ENCODE measurements at places on chromosomes 5 and 9. TPM values are rescaled to one million over a fixed set of nuclear protein-coding genes. Genes with fewer than 3 reads are reported as not detected.
A peak's percentile ranks its signal among the peaks of the same experiment; 100 is the strongest.

- peaks cover 42% of the 10 kb centered on the region for H3K36me3 ChIP-seq
- no peak overlapping the region for H3K4me3 ChIP-seq
- peaks cover 30% of the 10 kb centered on the region for H3K4me1 ChIP-seq
- no peak for DNase-seq
- no peaks in the 10 kb centered on the region for H3K27me3 ChIP-seq
- peak overlapping the region; percentile 78 for H3K27ac ChIP-seq
Observed at GRCh38 chr5:150022158-150022531, 21.6 kb downstream of the HMGXB3 start.

DNA sequence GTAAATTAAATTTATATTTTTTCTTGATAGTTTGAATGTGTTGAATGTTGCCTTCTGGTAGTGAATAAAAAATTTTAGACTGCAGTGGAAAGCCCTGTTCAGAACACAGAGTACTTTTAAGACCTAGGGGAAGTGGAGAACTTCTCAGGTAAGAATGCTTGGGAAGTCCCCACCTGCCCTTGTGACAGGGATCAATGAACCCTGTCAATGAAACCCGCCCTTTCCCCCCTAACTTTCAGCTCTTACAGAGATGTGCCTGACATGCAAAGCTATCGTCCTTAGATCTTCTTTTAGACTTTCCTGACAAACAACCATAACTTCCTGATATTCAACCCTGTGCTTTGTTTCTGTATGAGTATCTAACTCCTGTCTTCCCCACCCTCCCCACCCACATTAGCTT is 562.7 kb downstream of the TLE4 start:
- no peaks in the 10 kb centered on the region for H3K4me1 ChIP-seq
- no peak for DNase-seq
- H3K27me3 ChIP-seq, result no peaks in the 10 kb centered on the region
- H3K36me3 ChIP-seq, result no peaks in the 10 kb centered on the region

- no peaks in the 10 kb centered on the region for H3K27me3 ChIP-seq
- no peaks in the 10 kb centered on the region for H3K4me1 ChIP-seq
- DNase-seq, result no peak
- no peaks in the 10 kb centered on the region for H3K36me3 ChIP-seq
- no peak overlapping the region for H3K4me3 ChIP-seq
- H3K27ac ChIP-seq, result no peak overlapping the region
Observed at GRCh38 chr9:106718936-106719335, 144.0 kb upstream of the ZNF462 start.

DNA sequence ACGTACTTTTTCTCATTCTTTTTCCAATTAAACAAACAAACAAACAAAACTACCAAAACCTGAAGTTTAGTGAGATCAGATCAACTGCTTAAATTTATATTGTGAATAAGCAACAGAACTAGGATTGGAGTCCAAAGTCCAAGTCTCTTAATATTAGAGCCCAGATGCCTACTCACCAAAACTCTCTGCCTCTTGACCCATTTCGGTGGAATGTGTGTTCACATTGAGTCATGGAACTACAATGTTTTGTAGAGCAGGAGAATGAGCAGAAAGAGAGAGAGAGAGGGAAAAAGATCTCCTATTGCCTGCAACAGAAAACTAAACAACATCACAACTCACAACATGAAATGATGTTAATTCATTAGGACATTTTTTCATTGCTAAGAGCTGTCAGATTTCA is 751.1 kb downstream of the TLR4 start:
- H3K4me1 ChIP-seq, result no peaks in the 10 kb centered on the region
- no peak overlapping the region for H3K27ac ChIP-seq
- H3K4me3 ChIP-seq, result no peak overlapping the region

GRCh38 chr9:72462340-72462739 is 59.1 kb upstream of the TMC1 start:
- H3K4me1 ChIP-seq, result no peaks in the 10 kb centered on the region
- H3K36me3 ChIP-seq, result no peaks in the 10 kb centered on the region
- no peak for DNase-seq
- H3K27ac ChIP-seq, result no peak overlapping the region

CARTPT gene
- 12.7 TPM for total RNA-seq

- DNase-seq, result no peak
- no peaks in the 10 kb centered on the region for H3K27me3 ChIP-seq
- H3K4me1 ChIP-seq, result peaks cover 5% of the 10 kb centered on the region
- peak overlapping the region; percentile 92 for H3K4me3 ChIP-seq
- peak overlapping the region; percentile 94 for H3K27ac ChIP-seq
Observed at GRCh38 chr5:115842089-115842935, 577 bp downstream of the AP3S1 start.

DNA sequence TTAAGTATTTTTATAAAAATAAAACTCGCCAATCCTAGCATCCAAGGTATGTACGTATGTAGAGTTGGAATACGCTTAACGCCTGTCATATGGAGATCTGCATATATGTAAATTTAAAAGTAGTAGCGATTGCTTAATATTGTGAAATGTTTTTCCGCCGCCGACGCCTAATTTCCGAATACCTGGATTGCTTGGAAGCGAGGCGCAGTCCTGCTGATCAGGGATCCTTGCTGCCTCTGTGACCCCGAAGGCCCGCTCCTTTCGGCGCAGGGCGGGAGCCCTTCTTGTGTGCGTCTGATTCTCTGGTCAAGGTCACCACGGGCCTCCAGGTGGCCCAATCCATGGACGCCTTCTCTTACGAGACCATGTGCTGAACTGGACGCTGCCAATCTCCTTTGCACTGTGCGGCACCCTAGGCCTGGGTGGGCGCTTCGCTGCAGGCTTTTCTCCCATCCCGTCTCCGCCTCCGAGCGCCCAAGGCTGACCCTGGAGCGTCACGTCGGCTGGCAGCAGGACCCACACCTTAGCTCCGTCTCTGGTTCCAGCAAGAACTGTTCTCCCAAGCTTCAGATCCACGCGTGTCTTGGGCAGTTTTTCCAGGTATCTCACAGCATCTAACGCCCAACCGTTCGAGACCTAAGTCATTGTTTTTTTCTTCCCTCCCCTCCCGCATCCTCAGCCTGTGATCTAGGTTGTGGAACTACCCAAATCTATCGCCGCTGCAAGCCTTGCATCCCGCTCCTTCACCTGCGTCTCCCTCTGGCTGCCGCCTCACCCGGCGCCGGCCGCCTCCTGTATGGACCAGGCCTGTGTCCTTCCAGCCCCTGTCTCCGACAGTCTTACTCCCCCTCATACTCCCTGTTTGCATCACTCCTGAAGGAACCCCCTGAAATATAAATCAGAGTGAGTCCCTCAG is 3.6 kb upstream of the TRIM41 start:
- H3K4me1 ChIP-seq, result peaks cover 6% of the 10 kb centered on the region
- H3K27me3 ChIP-seq, result no peaks in the 10 kb centered on the region
- H3K27ac ChIP-seq, result no peak overlapping the region
- no peak overlapping the region for H3K4me3 ChIP-seq
- no peaks in the 10 kb centered on the region for H3K36me3 ChIP-seq

FSTL4 gene
- total RNA-seq, result 0.11 TPM

PFN3 gene
- not detected for total RNA-seq

PCDHA10 gene
- total RNA-seq, result 2.0 TPM

- DNase-seq, result no peak
- H3K27ac ChIP-seq, result no peak overlapping the region
- peaks cover 2% of the 10 kb centered on the region for H3K4me1 ChIP-seq
- H3K36me3 ChIP-seq, result no peaks in the 10 kb centered on the region
- no peak overlapping the region for H3K4me3 ChIP-seq
Observed at GRCh38 chr5:137491121-137491520, 8.0 kb downstream of the SPOCK1 start.

LHX2 gene
- total RNA-seq, result not detected

DNA sequence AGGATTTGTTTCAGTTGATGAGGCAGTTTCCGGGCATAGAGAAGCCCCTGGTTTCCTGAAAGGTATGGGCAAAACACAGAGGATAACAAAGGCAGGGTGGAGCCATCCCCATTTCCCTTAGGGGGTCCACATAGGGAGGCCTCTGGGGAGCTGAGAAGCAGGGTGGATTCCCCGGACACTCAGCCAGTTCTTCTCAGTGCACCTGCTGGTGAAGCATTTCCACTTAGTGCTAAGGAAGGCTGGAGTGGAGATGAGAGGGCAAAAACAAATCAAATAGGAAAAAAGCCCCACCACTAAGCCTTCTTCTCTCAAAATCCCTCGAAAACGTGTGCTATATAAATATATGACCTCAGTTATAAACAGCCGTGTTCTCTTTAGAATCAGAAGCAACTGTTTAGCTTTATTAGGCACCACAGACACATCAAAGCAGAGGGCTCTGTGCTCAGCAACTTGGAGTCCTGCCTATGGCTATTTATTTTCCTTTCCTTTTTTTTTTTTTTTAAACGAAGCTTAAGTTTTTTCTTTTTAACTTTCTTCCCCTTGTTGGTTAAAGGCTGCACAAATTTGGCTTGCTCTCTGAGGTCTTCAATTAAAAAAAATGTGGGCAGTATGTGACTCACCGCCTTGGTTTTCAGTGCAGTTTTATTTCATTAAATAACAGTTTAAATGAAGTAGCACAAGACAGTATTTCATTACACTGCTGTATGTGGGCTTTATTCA is 67.7 kb downstream of the PRDM6 start:
- H3K4me3 ChIP-seq, result peak overlapping the region; percentile 24
- peak overlapping the region; percentile 79 for H3K27ac ChIP-seq
- DNase-seq, result no peak
- H3K4me1 ChIP-seq, result peaks cover 51% of the 10 kb centered on the region
- H3K36me3 ChIP-seq, result no peaks in the 10 kb centered on the region
- H3K27me3 ChIP-seq, result no peaks in the 10 kb centered on the region

GRCh38 chr5:42990892-42991291 is 49.2 kb downstream of the ANXA2R start:
- H3K27ac ChIP-seq, result peak overlapping the region; percentile 97
- peaks cover 4% of the 10 kb centered on the region for H3K4me1 ChIP-seq
- DNase-seq, result no peak
- no peaks in the 10 kb centered on the region for H3K36me3 ChIP-seq
- no peaks in the 10 kb centered on the region for H3K27me3 ChIP-seq

DNA sequence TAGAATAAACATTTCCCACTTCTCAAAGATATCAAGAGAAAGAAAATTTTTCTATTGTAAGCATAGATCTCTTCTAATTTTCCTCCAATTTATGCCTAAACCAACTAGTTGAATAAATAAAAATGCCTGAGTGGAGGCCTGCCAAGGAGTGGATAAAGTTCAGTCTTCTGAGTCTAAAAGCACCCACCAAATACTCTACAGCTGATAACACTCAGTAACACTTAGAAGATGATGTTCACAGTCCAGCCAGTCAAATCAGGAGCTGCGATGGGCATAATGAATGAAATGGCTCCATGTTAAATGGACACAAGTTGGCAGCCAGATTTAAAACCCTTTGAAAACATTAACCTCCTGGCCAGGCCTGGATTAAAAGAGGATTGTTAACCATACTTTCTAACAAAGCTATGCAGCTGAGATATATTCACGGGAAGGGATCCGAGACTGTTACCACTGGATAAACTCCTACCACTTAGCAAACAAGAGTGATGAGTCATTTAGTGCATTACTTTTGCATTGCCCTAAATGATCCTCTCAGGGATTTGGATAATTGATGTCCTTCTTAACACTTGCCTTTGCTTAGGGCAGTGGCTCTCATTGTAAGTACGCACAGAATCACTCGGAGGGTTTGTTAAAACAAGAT is 63.7 kb upstream of the CCDC112 start:
- no peak for DNase-seq
- no peak overlapping the region for H3K4me3 ChIP-seq
- no peaks in the 10 kb centered on the region for H3K27me3 ChIP-seq
- H3K36me3 ChIP-seq, result no peaks in the 10 kb centered on the region
- no peak overlapping the region for H3K27ac ChIP-seq

ADCY2 gene
- 0.11 TPM for total RNA-seq

GRCh38 chr5:64792469-64792868 is 23.7 kb downstream of the CWC27 start:
- peaks cover under 1% of the 10 kb centered on the region for H3K36me3 ChIP-seq
- no peak overlapping the region for H3K4me3 ChIP-seq
- no peak for DNase-seq
- H3K27ac ChIP-seq, result no peak overlapping the region
- H3K27me3 ChIP-seq, result no peaks in the 10 kb centered on the region

- H3K27me3 ChIP-seq, result no peaks in the 10 kb centered on the region
- H3K27ac ChIP-seq, result no peak overlapping the region
- H3K4me3 ChIP-seq, result no peak overlapping the region
- no peak for DNase-seq
- no peaks in the 10 kb centered on the region for H3K4me1 ChIP-seq
- H3K36me3 ChIP-seq, result no peaks in the 10 kb centered on the region
Observed at GRCh38 chr9:6692881-6693361, 47.4 kb upstream of the GLDC start.

- no peak overlapping the region for H3K27ac ChIP-seq
- H3K4me3 ChIP-seq, result no peak overlapping the region
- no peak for DNase-seq
- no peaks in the 10 kb centered on the region for H3K27me3 ChIP-seq
- H3K36me3 ChIP-seq, result no peaks in the 10 kb centered on the region
Observed at GRCh38 chr9:89207026-89207425, 28.4 kb upstream of the SHC3 start.

Data from ascending aorta (tissue), 2 donors.